Left kidney (tissue), 8 donors: ENCODE measurements at places on chromosomes 2 and 18. TPM values are rescaled to one million over a fixed set of nuclear protein-coding genes. Genes with fewer than 3 reads are reported as not detected.

Gene GNAL
- 4.9 TPM for polyA plus RNA-seq

Gene EGR4
- polyA plus RNA-seq, result not detected

Gene NR4A2
- polyA plus RNA-seq, result 0.42 TPM

Gene CCBE1
- 31.5 TPM for polyA plus RNA-seq

Gene GREB1
- polyA plus RNA-seq, result 22.5 TPM

Gene ZNF521
- polyA plus RNA-seq, result 42.2 TPM

Gene GAD1
- polyA plus RNA-seq, result 1.4 TPM

Gene CYBRD1
- 41.6 TPM for polyA plus RNA-seq

Gene MGAT5
- 46.5 TPM for polyA plus RNA-seq

Gene KIF1A
- polyA plus RNA-seq, result 11.1 TPM

Gene DSG3
- not detected for polyA plus RNA-seq

Gene TCF23
- 0.50 TPM for polyA plus RNA-seq

Gene FBXO48
- polyA plus RNA-seq, result 2.3 TPM

Gene CHMP1B
- 43.1 TPM for polyA plus RNA-seq

Gene COQ10B
- polyA plus RNA-seq, result 17.8 TPM

Gene ALPI
- 0.10 TPM for polyA plus RNA-seq

Gene STON1
- 39.3 TPM for polyA plus RNA-seq
